ENCODE measurements at places on chromosomes 7 and 10.

DNA sequence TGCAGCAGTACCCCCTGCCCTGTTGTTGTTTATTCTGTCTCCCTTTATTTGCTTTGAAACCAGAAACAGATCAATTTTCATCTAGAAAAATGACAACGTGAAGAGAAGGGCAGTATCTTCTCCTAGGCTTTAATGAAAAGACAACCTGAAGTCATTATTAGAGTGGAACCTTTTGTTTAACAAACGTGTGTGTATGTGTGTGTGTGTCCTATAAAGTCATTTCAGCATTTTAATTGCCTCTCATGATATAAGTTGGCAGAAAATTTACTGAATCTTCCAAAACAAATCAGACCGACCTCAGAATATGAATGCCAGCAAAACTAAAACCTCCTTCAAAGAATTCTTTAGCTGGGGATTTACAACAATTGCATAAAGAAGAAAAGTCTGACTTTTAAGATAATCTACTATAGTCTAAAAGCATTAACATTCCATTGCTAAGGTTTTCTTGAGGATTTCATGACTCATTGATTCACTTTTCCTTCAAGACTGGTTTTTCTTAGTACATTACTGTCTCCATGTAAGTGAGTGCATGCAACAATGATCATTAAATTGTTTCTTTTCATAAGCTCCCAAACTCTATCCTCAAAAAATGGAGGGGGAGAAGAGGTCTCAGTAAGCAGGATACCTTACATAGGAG, 3.2 kb downstream of the GLI3 start:
- H3K4me1 ChIP-seq = peaks cover 13% of the 10 kb centered on the region
- H3K4me3 ChIP-seq = no peak overlapping the region
- H3K36me3 ChIP-seq = no peaks in the 10 kb centered on the region
- H3K27ac ChIP-seq = no peak overlapping the region
- DNase-seq = no peak

DNA sequence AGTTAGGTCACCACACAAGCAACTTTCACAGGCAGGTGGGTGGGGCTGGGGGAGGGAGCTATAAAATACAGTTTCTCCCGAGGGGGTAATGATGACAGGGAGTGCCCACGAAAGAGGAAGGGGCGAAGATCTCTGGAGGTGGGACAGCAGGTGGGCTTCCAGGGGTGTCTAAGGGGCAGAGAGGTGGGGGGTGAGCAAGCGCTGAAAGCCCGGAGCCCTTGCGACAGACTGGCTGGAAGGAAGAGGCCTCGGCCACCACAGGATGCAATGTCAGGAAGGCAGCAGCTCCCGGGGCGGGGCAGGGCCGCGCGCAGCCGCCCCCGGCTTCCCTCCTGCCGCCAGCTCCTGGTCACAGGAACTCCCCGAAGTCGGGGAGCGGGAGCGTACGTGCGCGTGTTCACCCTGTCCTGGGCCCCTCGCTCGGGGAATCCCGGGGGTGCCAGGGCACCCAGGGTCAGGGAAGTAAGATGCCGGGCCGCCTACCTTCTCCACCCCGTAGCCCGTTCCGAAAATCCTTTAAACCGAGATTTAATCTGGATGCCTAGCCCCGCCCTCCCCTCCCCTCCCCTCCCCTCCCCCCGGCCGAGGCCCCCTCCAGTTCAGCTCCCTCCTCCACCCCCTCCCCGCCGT, 105.2 kb upstream of the PPIF start:
- peak; percentile 23 for DNase-seq
- H3K4me1 ChIP-seq = peaks cover 29% of the 10 kb centered on the region
- no peaks in the 10 kb centered on the region for H3K27me3 ChIP-seq
- peak overlapping the region; percentile 62 for H3K4me3 ChIP-seq
- H3K27ac ChIP-seq = peak overlapping the region; percentile 27

DNA sequence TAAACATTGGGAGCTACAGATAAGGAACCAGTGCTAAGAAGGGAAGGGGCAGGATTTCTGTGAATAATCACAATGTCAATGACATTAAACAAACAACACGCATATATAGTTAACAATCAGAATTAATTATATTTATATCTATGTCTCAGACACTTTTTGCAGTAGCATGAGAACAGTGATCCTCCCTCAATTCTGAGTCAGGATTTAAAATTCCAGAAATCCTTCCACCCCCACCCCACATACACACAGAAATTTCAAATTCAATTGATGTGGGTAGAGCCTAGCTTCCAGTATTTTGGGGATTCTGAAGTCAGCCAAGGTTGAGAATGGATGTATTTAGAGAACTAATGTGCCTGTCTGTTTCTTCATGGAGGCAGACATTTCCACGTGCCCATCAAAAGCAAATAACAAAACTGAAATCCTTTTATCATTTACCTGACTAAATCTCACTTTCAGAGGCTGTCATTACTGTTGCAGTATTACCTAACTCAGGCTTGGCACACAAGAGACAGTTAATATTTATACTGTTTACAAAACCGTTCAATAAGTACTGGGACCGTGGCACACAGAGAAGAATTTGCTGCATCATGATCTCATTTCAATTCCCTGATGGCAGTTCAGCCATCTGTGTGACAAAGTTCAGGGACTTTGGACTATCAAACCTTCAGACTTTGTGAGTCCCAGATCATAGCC, 116.6 kb upstream of the PALS2 start:
- no peaks in the 10 kb centered on the region for H3K36me3 ChIP-seq
- H3K27me3 ChIP-seq = no peaks in the 10 kb centered on the region
- H3K27ac ChIP-seq = no peak overlapping the region

- no peaks in the 10 kb centered on the region for H3K4me1 ChIP-seq
- H3K4me3 ChIP-seq = no peak overlapping the region
- no peaks in the 10 kb centered on the region for H3K36me3 ChIP-seq
Observed at GRCh38 chr7:146982482-146982881, 865.9 kb downstream of the CNTNAP2 start.

- H3K36me3 ChIP-seq = no peaks in the 10 kb centered on the region
- H3K4me3 ChIP-seq = no peak overlapping the region
- H3K27me3 ChIP-seq = no peaks in the 10 kb centered on the region
- no peak for DNase-seq
Observed at GRCh38 chr10:6400821-6401465, 179.1 kb downstream of the PRKCQ start.

DNA sequence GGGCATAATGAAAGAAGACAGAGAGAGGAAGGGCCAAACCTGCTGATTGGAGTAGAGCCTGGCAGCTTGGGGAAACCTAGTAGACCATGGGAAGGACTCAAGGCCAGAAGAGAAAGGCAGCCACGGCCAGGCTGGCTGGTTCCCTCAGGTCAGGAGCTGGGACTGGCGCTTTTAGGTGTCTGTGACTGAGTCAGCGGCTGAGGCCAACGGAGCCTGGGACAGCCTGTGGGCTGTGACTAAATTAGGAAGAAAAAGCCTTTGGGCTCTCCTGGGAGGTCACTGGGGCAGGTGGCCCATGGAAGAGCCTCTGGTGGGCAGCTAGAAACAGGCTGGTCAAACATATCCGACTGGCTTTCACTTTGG, 108.9 kb upstream of the PDCD4 start:
- H3K4me3 ChIP-seq = no peak overlapping the region
- H3K4me1 ChIP-seq = no peaks in the 10 kb centered on the region
- no peak for DNase-seq
- H3K27me3 ChIP-seq = no peaks in the 10 kb centered on the region
- no peaks in the 10 kb centered on the region for H3K36me3 ChIP-seq
- no peak overlapping the region for H3K27ac ChIP-seq

DNA sequence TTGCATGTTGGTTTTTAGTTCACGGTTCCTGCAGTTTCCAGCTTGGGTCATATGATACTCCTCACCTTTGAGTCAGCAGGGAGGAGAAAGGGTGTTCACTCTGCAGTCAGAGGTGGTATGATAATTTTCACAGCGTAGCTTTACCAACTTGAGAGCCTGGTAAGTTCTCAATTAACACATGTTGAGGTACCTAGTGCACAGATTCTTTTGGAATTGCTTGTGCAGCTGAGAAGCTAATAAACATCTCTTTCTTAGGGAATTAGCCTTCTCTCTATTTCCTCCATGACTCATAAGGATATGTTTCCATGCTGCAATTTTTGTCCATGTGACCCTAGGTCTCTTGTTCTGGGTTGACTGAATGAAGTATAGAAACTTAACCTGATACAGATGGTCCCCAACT, 166.6 kb downstream of the KIF20B start:
- no peaks in the 10 kb centered on the region for H3K4me1 ChIP-seq
- H3K4me3 ChIP-seq = no peak overlapping the region
- no peaks in the 10 kb centered on the region for H3K36me3 ChIP-seq
- H3K27ac ChIP-seq = no peak overlapping the region
- H3K27me3 ChIP-seq = no peaks in the 10 kb centered on the region

DNA sequence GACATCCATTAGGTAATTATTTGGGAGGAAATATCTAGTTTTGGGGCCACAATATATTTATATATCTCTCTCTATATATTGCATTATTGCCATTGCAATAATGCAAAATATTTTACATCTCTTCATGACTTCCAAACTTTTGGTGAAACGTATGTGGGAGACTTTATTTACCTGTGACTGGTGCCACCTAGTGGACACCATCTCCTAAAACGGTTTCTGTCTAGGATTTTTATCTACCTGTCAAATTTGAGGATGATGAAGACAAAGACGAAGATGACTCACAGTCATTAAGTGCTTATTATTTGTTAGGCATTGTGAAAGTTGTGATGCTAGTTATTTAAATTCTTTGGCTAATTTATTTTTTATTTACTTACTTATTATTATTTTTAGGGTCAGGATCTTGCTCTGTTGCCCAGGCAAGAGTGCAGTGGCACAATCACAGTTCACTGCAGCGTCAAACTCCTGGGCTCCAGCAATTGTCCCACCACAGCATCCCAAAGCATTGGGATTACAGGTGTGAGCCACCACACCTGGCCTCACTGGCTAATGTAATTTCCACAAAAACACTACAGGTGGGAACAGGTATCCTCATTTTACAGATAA, 18.7 kb upstream of the CBLL1 start:
- no peaks in the 10 kb centered on the region for H3K4me1 ChIP-seq
- H3K4me3 ChIP-seq = no peak overlapping the region
- peak; percentile 43 for DNase-seq
- H3K27me3 ChIP-seq = no peaks in the 10 kb centered on the region

DNA sequence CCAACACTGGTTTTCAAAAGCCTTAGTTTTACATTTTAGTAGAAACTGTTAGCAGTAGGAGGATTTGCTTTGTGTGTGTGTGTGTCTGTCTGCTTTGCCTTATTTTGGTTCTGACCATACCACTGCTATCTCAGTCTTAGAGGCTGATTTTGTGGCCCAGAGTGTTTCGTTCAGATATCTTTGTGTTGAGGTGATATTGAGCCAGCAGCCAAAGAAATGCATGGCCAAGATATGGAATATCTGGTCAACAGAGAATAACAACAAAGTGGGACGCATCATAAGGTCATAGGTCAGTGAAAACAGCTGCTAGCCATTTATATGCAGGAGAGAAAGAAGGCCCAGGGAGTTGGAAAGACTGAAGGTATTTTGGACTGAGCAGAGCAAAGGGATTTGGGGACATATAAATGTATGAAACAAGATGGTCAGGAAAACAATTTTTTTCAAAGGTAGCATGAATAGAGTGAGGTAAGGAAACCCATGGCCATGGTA, 47.7 kb downstream of the KIAA1217 start:
- no peaks in the 10 kb centered on the region for H3K27me3 ChIP-seq
- H3K4me3 ChIP-seq = no peak overlapping the region
- DNase-seq = no peak
- H3K4me1 ChIP-seq = no peaks in the 10 kb centered on the region
- H3K27ac ChIP-seq = no peak overlapping the region
- no peaks in the 10 kb centered on the region for H3K36me3 ChIP-seq
